ENCODE measurements at places on chromosomes 3 and 15.
A peak's percentile ranks its signal among the peaks of the same experiment; 100 is the strongest.

- peak; percentile 18 for DNase-seq
These were observed 722 bp downstream of the RBMS3 start for GRCh38 chr3:29281344-29282241.

DNA sequence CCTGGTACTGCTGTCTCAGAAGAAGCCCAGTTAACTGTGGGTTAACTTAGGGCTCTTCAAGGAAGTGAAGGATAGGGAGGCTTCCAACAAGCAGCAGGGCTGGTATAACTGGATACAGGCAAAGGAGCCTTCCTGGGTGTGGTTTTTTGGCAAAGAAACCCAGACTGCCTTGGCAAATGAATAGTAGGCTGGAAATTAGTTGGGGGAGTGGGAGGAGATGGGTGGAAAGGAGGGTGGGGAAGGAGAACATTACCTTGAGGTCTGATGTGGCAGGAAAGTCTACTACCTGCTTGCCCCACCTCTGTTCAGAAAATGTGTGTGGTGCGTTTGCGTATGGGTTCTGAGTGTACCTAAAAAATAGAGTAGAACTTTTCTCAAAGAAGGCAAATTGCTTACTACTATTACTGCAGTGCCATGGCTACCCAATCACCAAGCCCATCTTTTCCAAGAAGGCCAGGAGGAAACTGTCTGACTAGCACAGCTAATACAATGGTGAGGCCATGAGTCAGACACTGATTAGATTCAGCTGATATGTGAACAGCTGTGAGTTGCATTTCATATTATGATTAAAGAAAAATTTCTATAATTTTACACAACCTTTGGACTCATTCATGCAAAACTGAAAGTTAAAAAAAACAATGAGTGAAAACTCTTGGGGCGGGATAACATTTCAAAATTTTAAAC is 55.2 kb downstream of the SPTSSB start:
- no peak for DNase-seq

DNA sequence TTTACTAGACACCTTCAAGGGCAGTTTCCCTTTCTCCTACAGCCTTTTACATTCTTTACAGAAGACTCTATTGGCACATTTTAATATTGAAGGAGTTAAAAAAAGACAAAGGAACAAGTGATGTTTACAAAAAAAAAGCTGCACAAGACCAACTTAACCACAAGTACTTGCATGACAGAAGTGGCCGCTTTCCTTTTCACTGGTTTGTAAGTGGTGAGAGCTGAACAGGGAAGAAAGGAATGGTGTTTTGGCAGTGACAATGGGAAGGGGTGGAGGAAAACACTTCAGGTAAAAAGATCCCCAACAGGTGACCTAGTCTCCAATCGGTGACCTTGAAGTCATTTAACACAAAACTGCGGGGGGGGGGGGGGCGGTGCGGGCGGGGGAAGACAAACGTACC is 1.1 kb downstream of the WDR72 start:
- DNase-seq, result no peak

GRCh38 chr3:104612218-104612617 is 754.5 kb upstream of the ALCAM start:
- no peak for DNase-seq

DNA sequence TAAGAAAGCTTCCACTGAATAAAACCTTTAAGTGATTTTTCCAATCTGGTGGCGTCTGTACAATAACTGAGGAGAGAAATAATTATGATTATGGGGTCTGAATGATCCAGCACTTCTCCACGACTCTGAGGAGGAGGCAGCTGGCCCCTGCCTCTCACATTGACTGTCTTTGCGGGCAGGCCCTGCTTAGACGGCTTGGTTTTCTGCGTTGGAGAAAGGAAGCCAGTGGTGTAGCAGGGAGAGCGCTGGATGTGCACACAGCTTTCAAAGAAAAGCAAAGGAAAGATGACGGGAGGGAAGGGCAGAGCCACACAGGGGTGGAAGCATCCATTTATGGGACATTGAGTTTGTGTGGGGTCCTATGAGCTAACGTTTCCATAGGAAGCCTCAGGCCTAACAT is 62.5 kb downstream of the MGLL start:
- no peak for DNase-seq

GRCh38 chr3:64816355-64816754 is 128.6 kb upstream of the ADAMTS9 start:
- no peak for DNase-seq

GRCh38 chr15:41836713-41837454 is 1.8 kb upstream of the PLA2G4B start:
- no peak for DNase-seq

- DNase-seq, result no peak
These were observed 1.4 kb upstream of the RASL12 start for GRCh38 chr15:65069179-65069578.

- DNase-seq, result no peak
These were observed 84.5 kb downstream of the MEGF11 start for GRCh38 chr15:66169023-66169422.

- DNase-seq, result no peak
These were observed 127.6 kb downstream of the SOX2 start for GRCh38 chr3:181839039-181839915.

DNA sequence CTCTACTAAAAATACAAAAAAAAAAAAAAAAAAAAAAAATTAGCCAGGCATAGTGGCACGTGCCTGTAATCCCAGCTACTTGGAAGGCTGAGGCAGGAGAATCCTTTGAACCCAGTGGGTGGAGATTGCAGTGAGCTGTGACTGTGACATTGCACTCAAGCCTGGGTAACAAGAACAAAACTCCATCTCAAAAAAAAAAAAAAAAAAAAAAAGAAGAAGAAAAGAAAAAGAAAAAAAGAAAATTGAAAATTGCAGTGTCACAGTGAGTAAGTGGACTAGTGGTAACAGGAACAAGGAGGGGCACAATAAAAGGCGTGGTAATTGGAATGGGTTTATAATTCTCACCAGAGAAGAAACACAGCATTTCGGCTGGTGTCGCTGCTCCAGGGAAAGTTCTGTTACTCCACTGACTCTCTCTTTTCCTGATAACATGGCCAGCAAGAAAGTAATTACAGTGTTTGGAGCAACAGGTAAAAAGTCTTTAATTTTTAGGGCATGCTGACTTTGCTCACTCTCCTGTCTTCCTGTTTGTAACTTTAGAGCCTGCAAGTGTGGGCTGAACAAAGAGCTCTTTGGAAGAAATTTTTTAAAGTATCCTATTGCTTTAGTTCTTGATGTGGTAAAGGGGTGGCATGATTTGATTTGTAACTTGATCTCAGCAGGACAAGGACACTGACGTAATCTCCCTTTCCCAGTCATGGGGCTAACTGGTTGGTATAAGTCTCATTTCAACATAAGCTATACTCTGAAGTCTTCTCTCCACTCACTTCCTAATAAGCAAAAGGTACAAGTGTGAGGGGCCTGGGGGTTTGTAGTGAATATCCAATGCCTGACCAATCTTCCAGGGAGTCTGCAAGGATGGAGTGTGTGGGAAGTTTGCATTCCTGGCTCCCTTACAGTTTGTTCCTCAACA is 22.1 kb upstream of the TRA2B start:
- no peak for DNase-seq

DNA sequence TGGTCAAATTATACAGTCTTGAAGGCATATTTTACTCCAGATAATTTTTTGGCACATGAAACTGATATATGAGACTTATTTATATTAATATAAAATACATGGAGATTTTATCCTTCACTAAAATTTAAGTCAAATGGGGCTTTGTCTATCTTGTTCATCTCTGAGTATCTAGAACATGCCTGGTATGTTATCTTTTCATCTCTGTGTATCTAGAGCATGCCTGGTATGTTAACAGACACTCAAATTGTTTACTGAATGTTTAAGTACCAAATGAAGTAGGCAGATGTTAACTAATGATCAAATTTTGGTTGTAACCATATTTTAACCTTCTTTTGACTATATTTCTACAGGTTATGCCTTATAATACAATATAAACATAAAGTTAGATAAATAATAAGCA is 7.7 kb downstream of the GTF2A2 start:
- DNase-seq, result no peak

DNA sequence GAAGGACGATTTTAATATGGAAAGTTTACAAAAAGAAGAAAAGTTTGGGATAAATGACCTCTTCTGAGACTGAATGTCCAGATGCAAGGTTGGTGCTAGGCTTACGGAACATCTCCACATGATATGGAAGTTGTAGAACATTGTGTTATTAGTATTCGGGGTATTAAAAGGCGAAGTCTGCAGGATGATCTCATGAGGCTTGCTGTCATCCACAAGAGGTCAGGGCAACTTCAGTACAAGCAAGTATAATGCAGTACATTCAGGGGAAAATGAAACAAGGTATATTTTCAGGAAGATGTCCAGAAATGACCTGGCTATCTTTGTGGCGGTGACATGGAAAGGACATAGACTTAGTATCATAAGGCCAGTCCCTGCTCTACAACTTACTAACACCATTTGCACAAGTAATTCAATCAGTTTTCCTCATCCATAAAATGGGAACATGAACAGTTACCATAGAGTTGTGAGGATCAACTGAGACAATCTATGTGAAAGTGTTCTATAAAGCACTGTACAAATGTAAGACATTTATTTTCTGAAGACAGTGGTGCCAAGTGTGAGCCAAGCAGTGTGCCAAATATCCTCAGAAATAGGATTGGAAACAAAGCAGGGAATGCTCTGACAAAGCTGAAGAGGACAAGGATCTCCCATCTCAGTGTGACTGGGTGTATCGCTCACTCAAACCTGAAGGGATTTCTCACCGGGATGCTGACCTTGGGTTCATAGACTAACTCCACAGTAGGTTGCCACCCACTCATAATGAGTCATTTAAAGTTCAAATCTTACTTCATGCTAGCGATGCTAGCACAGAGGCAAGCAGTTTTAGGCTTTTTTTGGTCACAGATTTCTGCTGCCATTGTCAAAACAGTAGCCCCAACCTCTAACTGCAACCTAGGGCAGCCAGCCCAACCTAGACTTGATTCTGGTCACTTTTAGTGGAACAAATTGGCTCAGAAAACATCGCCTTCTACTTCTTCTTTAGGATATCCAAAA is 118.3 kb downstream of the TIGIT start:
- no peak for DNase-seq

- no peak for DNase-seq
These were observed 69.9 kb upstream of the KBTBD8 start for GRCh38 chr3:66928252-66928651.

DNA sequence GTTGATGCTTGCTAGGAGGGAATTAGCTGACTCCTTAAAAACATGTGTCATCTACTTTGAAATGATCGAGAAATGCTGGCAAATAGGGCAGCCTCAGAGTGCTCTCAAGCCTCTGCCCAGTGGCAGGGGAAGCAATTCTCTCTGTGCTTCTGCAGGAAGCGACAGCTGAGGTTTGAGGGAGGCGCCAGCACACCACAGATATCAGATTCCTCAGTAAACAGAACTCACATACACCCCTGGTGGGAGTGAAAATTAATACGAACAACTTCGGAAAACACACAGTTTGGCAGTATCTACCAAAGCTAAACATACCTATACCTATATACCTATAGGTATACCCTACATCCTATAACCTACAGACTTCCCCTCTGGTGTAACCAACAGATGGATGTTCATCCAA is 61.3 kb downstream of the NSMCE3 start:
- no peak for DNase-seq

DNA sequence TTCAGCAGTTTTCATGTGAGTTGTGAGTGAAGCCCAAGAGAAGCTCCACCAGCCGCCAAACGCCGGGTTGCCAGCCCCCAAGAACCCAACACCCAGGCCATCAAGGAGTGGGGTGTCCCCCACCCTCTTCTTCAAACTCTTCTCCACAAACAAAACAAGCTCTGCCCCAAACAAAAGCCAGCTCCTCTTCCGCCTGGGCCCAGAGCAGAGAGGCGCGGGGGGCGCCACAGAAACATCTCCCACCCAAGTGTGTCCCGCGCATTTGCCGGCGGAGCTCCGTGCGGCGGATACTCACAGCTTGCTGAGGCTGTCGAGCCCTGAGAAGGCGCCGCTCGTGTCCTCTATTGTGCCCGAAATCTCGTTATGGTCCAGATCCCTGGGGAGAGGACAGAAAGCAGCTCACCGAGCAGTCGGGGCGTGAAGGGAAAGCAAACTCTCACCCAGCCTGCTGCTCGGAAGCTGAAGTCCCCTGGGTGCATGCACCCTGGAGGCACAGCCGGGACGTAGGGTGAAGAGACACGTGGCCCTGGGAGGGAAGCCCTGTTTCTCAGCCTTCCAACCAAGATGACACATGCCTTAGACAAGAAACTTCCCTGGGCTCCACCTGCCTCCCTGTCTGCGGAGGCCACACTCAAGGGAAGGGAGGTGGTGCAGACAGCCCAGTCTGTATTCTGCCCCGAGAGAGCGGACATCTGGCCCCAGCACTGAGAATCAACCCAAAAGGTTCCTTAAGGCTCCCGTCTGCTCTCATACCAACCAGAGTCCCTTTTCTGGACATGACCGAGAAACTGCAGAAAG is 95.7 kb downstream of the LRIG1 start:
- DNase-seq, result no peak

GRCh38 chr3:191227541-191227940 is 28.5 kb downstream of the OSTN start:
- no peak for DNase-seq

DNA sequence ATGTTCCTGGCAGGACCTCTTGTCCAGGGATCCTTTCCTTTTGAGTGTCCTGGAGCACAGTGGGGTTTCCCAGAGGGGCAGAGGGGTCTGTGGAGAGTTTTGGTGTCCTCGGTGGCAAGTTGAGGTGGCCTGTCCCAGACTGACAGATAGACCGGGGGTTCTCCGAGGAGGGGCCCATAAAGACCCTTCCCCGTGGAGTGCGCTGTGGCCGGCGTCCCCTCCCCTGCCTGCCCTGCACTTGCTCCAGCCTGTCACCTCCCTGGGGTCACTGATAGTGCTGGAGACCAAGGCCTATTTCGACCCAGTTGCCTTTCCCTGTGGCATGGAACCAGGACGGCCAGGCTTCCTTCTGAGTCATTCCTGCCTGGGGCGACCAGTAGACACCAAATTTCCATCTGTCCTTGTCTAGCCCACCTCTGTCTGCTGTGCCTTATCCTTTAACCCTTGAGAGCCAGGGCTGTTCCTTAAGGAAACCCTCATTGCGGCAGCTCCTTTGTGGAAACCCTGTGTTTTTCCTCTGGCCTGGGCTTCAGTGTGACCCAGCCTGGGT is 2.9 kb downstream of the MUC4 start:
- DNase-seq, result no peak

DNA sequence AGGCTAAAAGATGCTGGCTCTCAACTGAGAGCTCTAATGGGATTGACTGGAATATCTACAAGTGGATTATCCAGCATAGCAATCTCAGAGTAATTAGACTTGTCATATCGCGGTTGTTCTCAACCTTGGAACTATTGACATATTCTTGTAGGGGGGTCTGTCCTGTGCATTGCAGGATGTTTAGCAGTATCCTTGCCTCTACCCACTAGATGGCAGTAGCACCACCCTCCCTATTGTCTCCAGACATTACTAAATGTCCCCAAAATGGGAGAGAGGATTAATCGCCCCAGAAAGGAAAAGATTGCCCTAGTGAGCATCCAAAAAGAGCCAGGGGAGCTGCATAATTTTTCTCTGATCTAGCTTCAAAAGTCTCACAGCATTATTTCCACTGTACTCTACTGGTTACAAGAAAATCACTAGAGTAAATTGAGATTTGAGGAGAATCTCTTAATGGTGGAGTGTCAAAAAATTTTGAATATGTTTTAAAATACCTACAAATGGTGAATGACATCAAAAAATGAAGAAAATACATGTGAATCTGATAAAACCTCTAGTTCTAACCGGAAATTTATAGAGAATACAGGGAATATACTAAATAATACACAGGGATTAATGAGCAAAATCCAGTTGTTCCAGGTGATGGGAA is 388.2 kb upstream of the AGTR1 start:
- peak; percentile 52 for DNase-seq

GRCh38 chr3:23288286-23288685 is 85.2 kb downstream of the UBE2E2 start:
- no peak for DNase-seq
